ENCODE measurements at places on chromosomes 2 and 18.

- DNase-seq: no peak
These were observed 923.4 kb downstream of the SOCS6 start for GRCh38 chr18:71212222-71212621.

- no peak for DNase-seq
These were observed 123.3 kb upstream of the SIX2 start for GRCh38 chr2:45132551-45132950.

DNA sequence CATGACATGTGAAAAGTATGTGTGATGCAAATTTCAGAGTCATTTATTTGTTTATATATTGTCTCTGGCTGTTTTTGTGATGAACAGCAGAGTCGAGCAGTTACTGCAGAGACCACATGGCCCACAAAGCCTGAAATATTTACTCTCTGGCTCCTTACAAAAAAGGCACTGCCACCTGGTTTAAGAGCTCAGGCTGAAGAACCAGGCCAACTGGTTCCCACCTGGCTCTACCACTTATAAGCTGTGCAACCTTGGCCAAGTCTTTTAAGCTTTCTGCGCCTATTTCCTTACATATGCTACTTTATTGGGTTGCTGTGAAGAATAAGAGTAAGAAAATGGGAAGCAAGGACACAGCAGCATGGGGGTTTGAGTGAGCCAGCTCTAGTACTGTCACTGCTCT is 207.6 kb downstream of the L3MBTL4 start:
- no peak for DNase-seq

- DNase-seq: no peak
These were observed 45.1 kb downstream of the C1QL2 start for GRCh38 chr2:119113489-119113770.

- DNase-seq: no peak
These were observed 6.0 kb downstream of the NEMP2 start for GRCh38 chr2:190528521-190529001.

GRCh38 chr18:62521082-62521481 is 1.7 kb upstream of the ZCCHC2 start:
- DNase-seq: no peak
